ENCODE measurements at places on chromosomes 12 and 14.

GRCh38 chr14:30988509-30988908 is 36.9 kb upstream of the AP4S1 start:
- no peak for DNase-seq

- DNase-seq, result no peak
Observed at GRCh38 chr12:50006754-50007442, 18.4 kb downstream of the RACGAP1 start.

GRCh38 chr12:108821407-108822397 is 35.7 kb downstream of the SSH1 start:
- no peak for DNase-seq

- peak; percentile 43 for DNase-seq
Observed at GRCh38 chr12:79566452-79567174, 124.2 kb downstream of the PAWR start.

DNA sequence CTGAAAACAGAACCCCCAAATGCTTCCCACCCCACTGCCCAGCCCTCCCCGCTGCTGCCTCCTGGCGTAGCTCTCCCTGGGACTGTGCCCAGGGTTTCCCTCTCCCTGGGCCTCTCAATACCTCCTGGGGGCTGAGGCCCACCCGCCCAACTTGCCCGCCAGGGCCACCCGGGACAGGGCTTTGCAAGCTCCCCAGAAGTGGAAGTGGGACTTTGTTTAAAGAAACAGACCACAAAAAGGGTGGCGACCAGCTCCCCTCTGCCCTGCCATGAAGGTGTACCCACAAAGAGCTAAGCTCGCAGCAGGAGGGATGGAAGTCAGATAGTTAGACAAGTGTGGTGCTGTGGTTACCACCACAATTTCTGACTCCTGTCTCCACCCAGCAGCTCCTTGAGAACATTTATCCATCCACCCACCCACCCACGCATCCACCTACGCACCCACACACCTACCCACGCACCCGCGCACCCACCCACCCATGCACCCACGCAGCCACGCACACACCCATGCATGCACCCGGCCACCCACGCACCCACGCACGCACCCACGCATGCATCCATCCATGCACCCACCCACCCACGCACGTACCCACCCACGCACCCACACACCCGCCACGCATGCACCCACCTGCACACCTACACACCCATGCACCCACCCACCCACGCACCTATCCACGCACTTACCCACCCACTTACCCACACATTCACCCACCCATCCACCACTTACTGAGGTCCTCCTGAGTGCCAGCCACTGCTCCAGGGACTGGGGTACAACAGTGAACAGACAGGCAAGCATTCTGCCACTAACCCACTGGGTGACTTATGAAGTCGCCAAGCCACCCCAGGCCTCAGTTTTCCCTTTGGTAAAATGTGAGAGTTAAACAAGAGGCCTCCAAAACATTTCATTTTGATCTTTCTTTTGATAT is 127.3 kb downstream of the SCARB1 start:
- no peak for DNase-seq

DNA sequence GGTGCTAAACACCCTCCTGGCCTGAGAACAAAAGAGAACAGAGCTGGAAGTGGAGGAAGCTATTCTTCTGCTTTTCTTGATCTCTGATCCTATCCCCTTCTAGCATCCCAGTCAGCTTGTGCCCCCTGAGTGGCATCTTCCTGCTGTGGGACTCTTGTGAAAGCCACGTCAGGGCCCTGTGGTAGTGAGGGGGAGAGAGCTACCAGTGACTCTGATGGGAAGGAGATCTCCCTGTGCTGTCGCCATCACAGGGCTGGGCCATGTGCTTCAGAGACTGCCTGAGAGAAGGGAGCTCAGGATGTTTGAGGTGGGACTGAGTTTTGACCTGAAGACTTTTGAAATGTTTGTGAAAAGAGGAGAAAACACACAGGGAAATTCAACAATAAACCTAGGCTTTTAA is 107.6 kb upstream of the FUT8 start:
- DNase-seq, result no peak

- peak; percentile 94 for DNase-seq
Observed at GRCh38 chr14:58805605-58806409, 168.0 kb downstream of the DACT1 start.

GRCh38 chr12:52798003-52798670 is 2.2 kb upstream of the KRT3 start:
- DNase-seq, result no peak

- no peak for DNase-seq
Observed at GRCh38 chr14:38716926-38717325, 386.1 kb downstream of the SEC23A start.

GRCh38 chr12:20089077-20089476 is 279.3 kb upstream of the PDE3A start:
- no peak for DNase-seq

DNA sequence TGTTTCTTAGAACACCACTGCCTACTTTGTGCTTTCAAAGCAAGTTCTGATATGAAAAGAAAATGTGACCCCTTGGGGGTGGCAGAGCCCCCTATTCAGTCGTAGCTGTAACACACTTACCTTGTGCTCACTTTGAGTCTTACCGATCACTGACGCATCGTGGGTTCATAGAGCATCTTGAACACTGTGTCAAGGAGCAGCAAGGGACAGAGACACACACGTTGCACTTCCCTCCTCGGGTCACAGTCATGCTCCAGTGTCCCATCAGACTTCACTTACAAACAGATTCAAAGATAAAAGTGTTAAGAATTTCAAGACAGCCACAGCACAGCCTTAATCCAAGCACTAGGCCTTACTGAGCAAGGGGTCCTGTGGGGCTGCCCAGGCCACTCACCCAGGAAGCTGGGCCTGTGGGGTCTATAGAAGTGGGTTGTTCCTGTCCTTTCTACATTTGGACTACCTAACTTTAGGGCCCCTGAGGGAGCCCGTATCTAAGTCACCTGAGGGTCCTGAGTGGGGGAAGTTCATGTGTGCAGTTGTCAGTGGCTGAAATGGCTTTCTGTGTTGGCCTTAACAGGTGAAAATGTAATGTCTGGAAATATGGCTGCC is 75.4 kb upstream of the BDKRB2 start:
- no peak for DNase-seq

- DNase-seq, result no peak
Observed at GRCh38 chr12:72276181-72276805, 4.1 kb downstream of the TRHDE start.

- peak; percentile 19 for DNase-seq
Observed at GRCh38 chr12:52310622-52311284, 10.4 kb downstream of the KRT83 start.

DNA sequence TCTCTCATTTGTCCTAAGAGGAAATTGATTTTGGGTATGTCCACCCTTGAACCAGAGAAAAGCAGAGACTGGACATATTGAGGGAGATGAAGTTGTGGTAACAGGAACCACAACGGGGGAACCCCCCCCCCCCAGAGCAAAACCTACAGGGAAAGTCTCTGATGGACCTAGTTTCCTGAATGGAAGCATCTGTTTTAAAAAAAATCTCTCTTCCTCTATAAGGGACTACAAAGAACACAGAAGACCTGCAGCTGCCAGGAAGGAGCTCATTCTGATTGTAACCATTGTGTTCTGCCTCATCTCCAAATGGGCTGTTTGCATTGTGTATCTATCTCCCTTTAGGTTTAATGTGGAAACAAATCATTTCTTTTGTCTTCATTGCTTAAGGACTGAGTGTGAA is 13.4 kb downstream of the C1S start:
- DNase-seq, result no peak

DNA sequence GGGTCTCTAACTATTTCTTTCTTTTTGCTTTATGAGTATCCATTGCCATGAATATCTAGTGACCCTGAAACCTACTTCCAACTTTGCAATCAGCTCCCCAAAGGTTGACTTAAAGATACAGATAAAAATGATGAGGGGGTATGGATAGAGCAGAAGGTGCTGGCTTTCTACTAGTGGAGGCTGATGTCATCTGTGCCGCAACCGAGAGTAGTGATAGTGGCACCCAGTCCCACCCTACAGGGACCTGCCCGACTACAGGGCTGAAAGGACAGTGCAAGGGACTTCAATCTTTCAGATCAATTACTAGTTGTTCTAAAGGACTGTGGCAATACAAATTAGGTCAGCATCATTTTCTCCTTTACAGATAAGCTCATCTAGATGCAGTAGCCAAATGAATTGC is 806.0 kb downstream of the VRK1 start:
- DNase-seq, result no peak

DNA sequence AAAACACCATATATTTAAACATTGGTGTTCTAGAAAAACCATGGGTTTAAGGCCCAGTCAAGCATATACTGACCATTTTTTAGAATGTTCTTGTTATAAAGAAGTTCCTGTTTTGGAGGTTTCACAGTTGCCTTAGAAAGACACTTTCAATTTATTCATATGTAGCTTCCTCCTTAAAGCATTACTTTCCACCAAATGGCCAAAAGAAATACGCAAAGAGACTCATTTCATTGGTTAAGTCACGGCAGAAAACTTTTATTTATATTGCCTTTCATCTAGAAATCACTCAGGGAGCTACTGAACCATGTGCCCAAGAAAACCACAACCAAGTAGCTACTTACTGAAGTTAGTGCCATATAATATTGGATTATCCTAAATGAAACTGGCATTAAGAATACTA is 40.0 kb downstream of the MYBPC1 start:
- DNase-seq, result no peak

- no peak for DNase-seq
Observed at GRCh38 chr12:120229487-120230325, 28.8 kb upstream of the RPLP0 start.

GRCh38 chr12:27193106-27193505 is 51.0 kb upstream of the STK38L start:
- no peak for DNase-seq

DNA sequence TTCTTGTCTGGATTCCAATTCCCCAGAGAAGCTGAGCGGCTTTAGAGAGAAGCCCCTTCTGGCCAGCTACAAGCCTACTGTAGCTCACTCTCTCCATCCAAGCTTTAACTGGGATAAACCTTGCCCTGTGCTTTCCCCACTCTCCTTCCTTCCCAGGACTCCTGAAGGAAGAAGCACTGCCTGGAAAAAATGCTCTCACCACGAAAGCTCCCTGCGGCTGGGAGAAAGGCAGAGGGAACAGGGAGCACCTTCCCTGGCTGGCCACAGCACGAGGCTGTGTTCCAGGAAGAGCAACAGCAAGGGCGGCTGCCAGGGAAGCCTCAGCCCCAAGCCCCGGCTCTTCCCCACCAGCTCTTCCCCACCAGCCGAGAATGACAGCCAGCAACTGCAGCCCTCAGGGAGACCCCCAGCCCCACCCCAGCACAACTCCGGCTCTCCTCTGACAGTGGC is 40.8 kb upstream of the PNMA1 start:
- no peak for DNase-seq

DNA sequence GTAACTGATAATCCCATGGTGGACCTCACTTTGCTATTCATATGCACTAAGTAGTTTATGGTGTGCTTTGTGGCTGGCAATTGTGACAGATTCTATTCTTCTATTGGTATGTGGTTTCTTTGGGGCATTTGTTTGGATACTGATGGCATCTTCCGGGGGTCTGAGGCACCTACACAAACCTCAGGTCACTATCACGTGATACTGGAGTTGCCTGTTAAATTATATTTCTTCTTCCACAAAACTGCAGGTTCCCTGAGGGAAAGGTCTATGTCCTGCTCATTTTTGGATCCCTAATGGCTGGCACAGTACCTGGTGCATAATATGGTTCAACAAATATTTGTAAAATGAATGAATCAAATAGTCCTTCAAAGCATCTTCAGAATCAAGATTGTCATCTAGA is 49.5 kb upstream of the HELB start:
- DNase-seq, result no peak

GRCh38 chr14:73700325-73700724 is 13.9 kb downstream of the PNMA1 start:
- no peak for DNase-seq

- no peak for DNase-seq
Observed at GRCh38 chr14:76133103-76133502, 18.6 kb upstream of the GPATCH2L start.

DNA sequence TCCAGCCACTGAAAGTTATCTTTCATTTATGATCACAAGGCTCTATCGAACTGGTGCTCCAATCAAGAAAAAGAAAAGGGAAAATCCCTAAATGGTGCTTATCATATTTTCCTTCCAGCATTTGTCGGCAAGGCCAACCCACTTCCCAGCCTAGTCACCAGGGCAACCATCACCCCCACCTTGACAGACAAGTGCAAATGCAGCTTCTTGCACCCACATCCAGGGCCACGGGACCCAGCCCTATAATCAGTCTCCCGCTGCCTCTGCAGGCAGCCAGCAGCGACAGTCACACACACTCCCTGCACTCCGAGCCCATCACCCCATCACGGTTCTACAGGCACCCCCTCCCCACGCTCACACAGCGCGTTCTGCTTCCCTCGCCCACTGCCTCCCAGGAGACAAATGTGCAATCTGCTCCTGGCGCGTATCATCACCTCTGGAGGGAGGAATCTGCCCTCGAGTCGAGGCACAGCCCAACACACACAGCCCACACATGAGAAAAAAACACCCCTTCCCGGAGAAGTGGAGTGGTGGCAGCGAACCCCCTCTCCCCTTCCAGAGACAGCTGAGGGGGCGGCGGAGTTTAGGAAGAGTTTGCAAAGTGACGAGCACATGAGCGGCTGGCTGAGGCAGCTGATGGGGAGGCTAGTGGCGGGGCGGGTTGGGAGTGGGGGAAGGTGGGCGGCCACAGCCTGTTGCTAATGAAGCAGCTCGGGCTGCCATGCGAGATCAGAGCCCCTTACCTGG is 9.3 kb upstream of the PPP4R4 start:
- no peak for DNase-seq

GRCh38 chr14:47422191-47422590 is 253.2 kb downstream of the MDGA2 start:
- DNase-seq, result no peak

DNA sequence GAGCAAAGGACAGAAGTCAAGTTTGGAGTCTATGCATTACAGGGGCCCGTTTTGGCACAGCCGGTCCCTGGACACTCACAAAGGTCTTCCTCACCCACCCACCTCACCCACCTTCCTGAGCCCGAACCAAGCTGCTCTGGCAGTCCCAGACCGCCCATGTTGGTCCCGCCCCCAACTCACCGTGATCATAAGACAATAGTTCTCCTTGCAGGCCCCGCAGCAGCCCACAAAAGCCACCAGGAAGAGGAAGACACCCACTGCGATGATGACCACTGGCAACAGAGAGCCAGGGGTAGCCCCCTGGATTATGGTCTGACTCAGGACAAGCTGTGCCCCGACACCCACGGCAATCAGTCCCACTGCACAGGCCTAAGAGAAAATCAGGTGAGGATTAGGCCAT is 1.8 kb downstream of the CD63 start:
- DNase-seq, result no peak

DNA sequence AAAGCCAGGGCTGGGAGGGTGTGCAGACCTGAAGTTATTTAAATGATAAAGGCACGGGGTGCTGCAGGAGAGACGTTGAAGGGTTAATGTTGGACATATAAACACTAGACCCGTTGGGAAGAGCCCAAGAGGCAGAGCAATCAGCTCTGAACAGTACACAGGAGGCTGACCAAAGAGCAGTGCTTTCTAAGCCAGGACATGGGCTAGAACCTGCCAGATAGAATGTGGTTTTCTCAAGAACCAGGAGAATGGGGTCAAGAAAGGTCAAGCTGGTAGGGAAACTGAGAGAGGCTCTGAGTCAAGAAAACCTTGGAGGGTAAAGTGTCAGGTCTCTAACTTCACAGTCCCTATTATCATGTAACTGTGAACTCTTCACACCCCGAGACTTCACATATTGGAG is 143.2 kb upstream of the EEA1 start:
- DNase-seq, result no peak
